ENCODE measurements at places on chromosomes 12 and 14.

DNA sequence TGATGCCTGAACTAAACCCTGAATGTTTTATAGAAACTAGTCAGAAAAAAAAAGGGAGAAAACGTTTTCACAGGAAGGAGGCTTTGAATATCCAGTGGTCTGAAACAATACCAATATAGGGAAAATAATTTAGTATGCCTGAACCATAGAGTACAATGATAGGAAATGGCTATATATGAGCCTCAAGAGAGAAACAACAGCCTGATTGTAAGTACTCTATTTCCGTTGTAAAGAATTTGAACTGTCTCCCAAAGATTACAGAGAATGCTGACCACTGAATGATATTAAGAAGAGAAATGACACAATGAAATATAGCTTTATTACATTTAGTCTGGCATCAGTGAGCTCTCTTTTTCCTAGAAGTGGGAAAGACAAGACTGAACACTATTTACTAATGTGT lies 5.5 kb upstream of the GABARAPL1 start:
- DNase-seq, result no peak

DNA sequence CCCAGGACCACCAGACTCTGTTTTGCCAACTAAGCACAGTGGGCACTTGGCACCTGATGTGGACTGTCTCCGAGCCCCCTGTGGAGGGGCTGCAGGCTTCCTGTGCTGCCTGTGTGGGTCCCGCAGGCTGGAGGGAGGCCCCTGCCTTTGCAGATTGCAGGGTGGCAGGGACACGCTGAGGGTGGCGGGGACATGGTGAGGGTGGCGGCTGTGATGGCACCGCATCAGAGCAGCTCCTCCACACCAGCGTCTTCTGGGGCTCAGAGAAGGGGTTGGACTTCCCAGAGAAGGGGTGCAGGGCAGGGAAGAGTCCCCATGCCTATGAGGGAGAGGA lies 8.1 kb downstream of the ZFYVE21 start:
- no peak for DNase-seq

DNA sequence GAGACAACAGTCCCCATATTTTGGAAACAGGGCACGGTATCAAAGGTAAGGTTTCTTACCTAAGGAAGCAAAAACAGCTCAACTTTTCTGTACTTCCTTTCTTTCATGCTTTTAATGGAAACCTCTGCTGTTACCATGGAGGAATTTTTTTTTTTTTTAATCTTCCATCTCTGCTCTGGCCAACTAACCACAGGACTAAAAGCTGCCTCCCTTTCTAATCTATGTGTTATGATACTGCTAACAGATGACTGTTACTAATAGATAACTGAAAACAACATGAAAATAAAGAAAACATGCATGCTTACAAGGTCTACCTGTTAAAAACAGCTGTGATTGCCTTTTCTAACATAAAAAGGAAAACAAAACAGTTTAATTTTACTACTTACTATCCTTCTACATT lies 168.4 kb downstream of the SOX5 start:
- no peak for DNase-seq

DNA sequence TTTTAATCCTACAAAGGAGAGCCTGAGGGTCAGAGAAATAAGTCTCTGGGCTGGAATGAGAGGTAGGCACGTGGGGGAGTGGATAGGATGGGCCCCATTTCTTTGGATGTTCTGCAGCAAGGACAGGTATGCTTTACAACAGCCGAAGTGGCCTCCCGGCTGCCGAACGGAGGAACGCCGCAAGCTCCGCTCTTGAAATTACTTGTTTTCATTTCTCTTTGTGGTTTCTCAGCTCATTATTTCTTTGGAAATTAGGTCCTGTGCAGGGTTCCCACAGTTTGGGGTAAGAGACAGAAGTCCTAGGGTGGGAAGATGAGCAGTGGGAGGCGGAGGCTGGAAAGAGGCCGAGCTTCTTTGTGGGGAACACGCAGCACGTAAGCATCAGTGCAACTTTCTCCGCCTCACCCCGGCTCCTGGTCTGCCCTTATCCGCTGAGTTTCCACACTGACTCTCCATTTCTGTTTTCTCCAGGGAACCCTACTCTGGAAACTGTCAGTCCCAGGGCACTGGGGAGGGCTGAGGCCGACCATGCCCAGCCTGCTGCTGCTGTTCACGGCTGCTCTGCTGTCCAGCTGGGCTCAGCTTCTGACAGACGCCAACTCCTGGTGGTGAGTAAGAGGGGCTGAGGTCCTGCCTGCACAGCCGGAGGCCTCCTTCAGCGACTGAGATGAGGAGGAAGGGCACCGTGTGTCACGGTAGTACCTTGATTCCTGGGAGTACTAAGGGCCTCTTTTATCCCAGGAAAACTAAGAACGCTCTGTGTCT lies 2.0 kb downstream of the WNT5B start:
- no peak for DNase-seq

Measured in cardiac septum (tissue), 1 donor.